ENCODE measurements at places on chromosomes 3 and 15.

DNA sequence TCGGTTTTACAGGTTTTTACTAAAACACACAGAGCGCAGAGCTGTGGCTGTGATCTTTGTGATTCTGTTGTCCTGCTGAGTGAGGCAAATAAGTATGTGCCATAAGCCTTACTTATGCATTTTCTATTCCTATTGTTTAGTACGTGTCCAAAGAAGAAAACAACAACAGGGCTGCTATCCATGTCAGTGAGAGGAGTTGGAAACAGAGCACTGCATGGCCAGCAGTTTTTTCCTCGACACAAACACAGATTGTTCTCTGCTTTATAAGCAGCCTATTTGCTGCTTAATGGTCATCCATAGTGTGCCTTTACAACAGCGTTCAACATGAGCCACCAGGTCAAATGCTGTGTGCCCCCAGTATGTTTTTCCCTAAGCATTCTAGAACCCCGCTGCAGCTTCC is 79.8 kb downstream of the SHQ1 start:
- no peak for DNase-seq

DNA sequence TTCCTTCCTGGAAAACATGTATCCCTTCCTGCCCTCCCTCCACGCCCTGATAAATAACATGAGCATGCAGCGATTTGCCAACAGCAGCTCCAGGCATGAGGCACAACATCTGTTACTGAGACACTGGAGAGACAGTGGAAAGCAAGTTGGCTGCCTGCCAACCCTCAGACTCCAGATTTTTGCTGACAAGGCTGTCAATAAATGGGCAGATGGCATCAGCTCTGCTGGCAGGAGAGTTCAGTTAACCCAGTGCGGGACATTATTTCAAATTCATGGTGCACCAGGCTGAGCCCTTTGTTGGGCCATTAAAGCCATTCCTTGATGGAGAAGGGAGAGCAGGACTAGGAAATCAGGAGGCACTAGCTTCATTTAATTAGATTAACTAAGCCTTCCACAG is 293.3 kb downstream of the MEX3B start:
- DNase-seq = no peak

DNA sequence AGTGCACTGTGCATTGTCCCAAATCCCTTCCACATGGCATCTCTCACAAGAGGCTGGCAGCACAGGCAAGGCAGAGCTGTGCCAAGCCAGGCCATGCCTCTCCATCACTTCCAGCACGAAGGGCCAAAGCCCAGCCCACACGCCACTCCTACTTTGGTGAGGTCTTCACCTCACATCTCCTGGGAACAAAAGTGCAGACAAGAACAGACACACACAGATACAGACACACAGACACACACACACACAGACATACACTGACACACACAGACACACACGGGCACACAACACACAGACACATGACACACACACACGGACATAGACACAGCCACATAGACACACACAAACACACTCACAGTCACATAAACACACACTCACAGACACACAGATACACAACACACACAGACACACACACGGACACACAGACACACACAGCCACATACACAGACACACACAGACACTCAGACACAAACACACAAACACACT is 233.3 kb downstream of the UACA start:
- DNase-seq = no peak

- DNase-seq = no peak
These were observed 19.4 kb downstream of the CDV3 start for GRCh38 chr3:133592843-133593242.

DNA sequence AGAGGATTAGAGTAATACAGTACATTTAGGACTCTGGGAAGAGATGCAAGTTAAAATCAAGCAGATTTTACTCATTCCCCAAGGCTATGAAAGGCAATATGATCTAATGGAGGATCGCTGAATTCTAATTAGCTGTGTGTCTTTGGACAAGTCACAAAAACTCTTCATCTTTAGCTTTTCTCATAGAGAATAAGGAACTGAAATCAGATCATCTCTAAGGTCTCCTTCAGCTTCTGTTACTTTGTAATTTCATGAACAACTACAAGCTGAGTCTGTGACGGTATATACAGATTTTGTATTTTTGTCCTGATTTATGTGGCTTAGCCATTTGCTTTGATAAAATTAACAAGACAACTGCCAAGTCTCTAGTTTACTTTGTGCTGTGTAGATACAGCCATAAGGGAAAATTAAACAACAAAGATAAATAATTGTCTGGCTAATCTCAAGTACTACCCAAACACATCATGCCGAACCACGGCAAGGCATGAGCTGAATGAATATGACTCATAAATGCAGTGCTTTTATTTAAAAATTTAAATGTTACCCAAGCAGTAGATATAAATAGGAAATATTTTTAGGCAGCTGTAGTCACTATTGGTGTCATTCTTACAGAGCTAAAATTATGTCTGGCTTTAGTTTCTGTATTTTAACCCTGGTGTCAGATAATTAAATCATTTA is 81.5 kb downstream of the GAP43 start:
- no peak for DNase-seq

DNA sequence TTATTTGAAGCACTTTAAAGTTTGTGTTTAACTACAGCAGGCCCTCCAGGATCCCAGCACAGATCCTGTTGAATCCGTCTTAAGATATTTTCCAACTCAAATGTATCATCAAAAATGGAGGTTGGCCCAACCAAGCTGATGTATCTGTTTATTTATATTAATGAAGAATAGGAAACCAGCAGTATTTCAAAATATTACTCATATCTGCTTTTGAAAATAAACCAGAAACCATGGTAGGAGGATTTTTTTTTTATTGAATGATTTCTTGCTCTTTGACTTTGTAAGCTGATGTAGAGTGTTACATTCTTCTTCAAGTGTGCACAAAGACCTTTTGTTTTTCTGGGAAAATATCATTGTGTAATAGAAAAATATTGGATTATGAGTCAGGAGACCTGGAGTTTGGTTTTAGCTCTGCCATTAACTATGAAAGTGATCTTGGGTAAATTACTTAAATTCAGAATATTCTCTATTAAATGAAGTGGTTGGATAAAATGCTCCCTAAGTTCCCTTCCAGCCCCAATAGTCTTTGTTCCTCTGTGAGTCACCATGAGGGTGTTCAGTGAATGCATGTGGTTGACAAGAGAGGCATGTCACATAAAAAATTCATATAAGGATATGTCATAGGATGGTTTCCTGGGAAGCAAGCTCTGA is 221.3 kb upstream of the GAP43 start:
- DNase-seq = no peak

DNA sequence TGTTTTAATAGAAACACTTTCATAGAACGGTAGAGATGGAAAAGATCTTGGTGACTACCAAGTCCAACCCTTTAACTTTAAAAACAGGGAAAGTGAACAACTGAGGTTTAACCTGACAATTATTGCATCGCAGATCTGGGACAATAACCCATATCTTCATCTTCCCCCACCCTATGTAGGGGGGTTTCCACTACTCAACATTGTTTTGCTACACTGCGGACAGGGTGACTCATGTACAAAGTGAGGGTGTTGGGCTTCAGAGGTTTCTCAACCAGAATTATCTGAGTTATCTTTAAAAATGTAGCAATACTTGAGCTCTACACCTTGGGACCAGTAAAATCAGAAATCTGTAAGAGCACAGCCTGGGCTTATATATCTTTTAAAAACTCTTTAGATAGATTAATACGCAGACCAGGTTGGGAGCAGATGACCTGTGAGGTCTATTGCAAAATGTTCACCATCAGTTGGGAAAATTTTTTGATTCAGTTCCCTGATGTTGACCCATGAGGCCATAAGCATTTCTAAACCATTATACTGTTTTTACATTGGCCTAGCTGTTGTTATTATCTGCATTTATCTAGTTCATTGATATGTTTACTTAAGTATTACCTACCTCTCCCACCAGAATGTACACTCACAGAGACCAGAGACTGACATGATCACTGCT is 103.6 kb upstream of the ICE2 start:
- DNase-seq = peak; percentile 85

Data from CD4-positive, alpha-beta T cell (primary cell).